Activated CD4-positive, alpha-beta T cell treated with anti-CD3 and anti-CD28 coated beads for 1 hour (primary cell): ENCODE measurements at places on chromosomes 2 and 18.

DNA sequence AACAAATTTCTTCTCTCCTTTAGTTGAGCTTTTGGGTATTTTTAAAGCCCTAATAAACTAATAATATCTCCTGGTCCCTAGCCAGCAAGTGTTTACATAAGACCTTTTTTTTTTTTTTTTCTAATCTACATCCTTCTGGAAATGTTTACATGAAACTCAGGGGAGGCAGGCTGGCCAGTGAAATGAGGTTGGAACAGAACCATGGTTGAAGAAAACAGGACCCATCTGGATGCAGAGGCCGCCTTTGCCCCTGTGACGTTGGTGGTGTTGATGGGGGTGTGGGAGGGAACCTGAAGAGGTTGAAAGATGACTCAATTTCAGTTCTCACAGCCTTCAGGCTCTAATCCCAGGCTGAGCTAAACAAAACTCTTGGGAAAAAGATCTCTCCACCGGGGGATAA is 118.5 kb downstream of the NRP2 start:
- no peak for DNase-seq

DNA sequence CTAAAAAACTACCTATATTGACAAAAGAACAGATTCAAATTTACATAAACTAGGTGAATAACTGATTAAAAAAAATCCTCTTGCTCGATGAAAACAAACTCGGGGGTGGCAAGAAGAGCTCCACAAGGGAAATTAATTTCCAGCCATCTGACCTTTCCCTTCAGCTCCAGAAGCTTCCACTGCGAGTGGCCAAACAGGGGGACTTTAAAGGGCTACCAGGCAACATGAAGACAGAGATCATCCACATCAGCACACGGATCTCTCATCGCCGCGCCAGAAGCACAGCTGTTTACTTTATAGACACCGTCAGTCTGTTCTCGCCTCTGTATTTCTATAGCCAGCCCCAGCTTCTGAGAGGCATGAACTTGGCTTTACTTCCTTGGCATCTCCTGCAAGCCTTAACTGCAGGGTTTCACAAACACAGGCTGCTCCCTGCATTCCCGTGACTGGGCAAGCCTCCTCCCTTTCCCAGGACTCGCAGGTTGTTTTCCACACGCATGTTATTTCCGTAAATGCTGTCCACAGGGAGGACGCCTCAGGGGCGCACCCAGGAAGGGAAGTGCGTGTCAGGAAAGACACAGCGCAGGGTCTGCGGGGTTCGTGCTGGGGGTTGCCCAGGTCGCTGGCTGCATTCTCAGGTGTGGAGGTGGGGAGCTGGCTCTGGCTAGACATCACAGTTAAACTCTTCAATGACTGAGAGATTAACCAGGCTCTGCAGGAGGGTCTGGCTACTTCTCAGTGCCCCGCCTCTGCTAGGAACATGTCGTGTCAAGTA is 85.0 kb downstream of the USP40 start:
- DNase-seq: no peak

DNA sequence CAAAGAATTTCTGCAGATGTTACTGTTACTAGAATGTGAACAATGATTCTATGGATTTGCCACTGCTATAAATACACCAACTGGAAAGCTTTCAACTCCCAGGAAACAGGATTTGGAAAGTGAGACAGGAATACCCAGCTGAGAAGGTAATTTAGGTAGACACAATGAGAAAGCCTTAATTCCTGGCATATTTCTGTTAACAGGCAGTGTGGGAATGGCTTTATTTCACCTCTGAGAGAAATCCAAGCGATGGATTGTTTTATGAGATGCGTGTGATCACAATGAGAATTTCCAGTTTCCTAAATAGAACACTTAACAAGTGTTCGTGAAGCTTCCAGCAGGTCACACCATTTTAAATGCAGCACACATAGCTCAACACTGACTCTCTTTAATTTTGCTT is 133.0 kb downstream of the SLC8A1 start:
- DNase-seq: no peak

GRCh38 chr2:84716564-84716963 is 164.3 kb downstream of the TRABD2A start:
- DNase-seq: no peak

DNA sequence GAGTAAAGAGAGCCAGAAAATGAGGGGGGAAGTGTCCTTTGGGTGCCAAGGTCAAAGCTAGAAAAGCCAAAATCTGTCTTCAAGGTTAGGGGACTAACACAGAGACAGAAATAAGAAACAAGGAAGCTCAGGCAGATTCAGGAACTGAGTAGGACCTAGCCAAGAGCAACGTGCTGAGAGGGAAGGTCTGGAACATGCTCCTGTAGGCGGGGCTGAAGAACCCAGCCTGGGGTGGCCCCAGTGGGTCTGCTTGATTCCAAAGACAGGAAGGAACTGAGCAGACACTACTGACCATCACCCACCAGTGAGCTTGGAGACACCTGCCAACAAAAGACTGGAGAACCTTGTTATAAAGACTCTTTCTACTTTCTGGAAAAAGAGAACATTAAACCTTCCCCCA is 105.1 kb downstream of the SP3 start:
- DNase-seq: no peak

DNA sequence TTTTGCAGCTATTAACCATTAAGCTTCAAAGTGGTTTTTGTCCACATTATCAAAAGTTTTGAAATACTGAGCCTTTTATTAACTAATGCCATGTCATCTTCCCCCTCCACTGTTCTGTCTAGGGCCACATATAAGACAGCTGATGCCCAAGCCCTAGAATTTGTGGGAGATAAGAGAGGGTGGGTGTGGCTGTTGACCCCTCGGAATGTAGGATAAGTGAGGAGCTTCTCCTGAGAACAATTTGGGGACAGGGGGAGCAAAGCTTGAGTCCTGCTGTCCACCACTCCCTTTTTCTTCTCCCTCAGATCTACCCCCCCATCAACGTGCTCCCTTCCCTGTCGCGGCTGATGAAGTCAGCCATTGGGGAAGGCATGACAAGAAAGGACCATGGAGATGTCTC is 14.3 kb upstream of the ANKRD53 start:
- DNase-seq: no peak

DNA sequence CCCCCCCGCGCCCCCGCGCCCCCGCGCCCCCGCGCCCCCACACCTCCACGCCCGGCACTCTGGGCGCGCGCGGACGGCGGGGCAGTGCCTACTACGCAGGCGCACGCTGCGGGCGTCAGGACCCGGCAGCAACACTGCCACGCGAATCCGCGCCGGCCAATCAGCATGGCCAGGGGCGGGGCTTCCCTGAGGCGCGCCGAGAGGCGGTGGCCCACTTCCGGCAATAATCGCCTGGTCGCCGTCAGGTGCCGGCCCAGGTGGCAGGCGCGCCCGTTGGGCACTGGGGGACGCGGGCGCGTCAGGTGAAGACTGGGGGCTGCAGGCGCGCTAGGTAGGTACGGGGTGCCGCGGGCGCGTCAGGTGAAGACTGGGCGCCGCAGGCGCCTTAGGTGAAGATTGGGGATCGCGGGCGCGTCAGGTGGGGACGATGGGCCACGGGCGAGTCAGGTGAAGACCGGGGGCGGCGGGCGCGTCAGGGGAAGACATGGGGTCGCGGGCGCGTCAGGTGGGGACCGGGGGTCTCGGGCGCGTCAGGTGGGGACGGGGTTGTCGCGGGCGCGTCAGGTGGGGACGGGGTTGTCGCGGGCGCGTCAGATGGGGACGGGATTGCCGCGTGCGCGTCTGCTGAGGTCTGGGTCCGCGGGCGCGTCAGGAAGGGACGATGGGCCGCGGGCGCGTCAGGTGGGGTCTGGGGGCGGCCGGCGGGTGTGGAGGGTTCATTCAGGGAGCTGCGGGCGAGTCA is 219.1 kb downstream of the RTP5 start:
- DNase-seq: peak; percentile 88

- DNase-seq: no peak
These were observed 377.8 kb upstream of the SMIM21 start for GRCh38 chr18:75805265-75805664.

GRCh38 chr18:2169656-2170055 is 401.6 kb downstream of the METTL4 start:
- DNase-seq: no peak

GRCh38 chr18:23648940-23649607 is 13.6 kb downstream of the ANKRD29 start:
- DNase-seq: no peak

- no peak for DNase-seq
These were observed 1.1 kb upstream of the TET3 start for GRCh38 chr2:73983322-73984202.

DNA sequence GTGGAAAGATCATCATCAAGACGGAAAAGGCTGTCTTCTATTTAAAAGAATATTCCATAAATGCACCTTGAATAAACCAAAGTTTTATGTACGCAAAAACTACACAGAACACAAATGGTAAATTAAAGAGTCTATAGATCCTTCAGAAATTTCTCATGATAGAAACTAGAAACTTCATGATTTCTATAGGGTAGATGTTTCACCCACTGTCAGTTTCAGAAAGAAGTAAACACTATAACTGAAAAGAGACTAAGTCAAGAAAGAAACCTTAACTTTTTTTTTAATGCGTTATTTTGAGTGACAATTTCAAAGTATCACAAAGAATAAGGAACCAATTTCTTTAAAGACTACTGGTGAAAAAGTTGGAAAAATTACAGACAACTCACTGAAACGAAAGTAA is 41.9 kb upstream of the CHAC2 start:
- DNase-seq: no peak
